Stimulated activated CD8-positive, alpha-beta memory T cell treated with anti-CD3 and anti-CD28 coated beads, Interleukin-4, amount 100 ng/mL, for 4 hours (primary cell): ENCODE measurements at places on chromosomes 3 and 15.

DNA sequence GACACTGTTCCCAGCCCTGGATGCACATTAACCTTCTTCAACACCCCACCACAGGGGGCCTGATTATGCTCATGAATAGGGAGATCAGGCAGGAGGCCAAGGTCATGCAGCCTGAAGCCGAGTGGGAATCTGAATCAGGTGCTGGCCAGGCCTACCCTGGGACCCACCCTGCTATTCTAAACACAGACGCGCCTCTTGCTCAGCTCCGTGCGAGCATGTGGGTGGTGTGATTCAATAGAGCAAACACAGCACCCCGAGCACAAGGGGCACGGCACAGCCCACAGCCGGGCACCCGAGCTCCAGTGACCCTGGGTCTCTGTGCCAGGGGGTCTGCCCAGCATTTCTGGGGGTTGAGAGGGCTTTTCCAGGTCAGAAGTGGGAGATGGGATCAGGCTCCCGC is 24.6 kb upstream of the GRIP2 start:
- DNase-seq, result no peak

DNA sequence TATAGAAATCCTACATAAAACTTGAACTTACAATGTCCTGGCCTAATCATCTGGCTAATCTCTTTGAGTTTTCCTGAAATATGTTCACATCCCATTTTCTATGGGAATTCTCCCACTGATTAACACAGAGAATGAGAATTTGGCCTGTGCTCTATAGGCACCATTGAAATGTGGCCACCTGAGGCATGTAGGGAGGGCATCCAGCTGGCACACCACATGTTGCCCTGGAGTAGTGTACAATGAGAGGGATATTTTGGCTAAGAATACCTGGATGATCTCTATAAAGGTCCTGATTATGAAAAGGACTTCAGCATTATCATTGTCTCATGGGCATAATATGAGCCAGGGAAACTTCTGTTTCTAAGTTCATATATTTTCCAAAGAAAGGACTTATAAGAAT is 324.0 kb downstream of the ZBTB20 start:
- DNase-seq, result no peak

DNA sequence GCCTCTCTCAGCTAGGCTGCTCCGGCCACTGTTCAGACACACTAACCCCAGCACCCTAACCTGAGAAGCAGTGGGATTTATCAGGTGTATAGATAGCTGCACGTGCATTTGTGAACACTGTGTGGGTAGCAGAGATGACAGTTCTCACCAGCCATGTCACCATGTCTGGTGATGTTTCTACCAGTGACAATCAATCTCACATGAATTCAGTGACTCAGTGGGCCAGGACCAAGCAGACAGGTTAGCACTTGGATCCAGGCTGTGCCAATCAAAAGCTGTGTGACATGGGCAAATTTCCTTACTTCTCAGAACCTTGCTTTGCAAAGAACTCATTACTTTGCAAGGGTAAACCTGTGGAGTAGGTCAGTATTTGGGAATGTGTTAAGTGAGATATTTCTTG is 65.3 kb upstream of the GATM start:
- DNase-seq, result no peak

DNA sequence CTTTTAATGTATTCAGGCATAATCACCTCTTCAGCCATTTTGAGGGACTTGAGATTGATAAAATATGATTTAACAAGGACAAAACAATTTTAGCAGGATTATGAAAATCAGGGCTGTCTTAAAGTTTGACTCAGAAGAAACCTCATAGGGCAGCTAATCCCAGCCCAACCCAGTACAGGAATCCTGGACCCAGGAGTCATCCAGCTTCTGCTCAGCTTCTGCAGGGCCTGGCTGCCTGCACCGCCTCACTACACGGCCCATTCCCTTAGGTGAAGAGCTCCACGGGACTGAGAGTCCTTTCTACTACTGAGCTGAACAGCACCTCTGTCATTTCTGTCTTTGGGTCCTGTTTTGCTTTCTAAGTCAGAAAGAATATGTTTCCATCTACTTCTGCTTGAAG is 37.5 kb downstream of the ARHGAP31 start:
- DNase-seq, result no peak

DNA sequence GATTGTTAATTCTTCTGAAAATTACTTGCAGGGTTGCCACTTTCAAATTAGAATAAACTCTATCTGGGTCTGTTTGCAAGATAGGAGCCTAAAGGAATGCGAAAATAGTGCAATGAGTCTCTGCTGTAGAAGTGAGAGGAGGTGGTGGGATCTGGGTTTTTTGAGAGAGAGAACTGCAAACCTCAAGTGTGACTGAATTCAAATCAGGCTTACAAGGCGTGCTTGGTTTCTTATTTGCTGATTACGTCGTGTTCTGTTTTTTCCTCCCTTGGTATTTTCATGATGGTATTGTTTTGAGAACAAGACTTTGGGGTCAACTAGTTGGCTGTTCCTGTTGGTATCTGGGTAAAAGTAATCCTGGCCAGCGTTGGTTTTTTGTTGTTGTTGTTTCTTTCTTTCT is 490.9 kb upstream of the CFAP20DC start:
- DNase-seq, result no peak

GRCh38 chr15:100254285-100254684 is 87.5 kb downstream of the ADAMTS17 start:
- no peak for DNase-seq

DNA sequence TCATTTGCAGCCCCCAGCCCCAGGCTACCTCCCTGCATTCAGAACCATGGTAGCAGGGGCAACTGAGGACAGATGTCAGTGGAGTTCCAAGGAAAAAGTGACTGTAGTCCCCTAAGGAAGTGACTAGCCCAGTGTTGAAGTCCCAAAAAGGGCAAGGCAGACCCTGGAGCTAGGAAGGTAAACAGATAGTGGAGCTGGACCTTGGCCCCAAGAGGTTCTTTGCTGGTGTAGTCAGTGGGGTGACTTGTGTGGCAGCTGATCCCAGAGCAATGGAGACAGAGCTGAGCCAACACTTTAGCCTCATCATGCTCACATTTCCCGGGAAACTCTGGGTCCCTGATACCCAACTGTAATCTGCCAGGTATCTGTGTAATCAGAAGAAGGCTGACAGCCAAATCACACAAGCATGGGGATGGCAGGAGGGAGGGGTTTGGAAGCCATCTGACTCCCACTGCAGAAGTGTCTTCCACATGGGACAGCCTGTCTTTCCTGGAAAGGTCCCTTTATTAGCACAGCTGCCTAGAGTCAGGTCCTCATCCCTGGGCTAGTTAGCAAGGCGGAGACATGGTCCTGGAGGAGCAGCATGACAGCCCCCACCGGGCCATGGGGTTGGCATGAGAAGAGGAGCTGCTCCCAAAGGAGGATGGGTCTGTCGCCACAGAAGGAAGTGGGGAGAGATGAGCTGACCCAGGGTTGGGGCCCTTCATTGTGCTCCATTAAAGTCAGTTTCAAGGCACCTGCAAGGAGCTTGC is 39.8 kb downstream of the PXYLP1 start:
- no peak for DNase-seq

DNA sequence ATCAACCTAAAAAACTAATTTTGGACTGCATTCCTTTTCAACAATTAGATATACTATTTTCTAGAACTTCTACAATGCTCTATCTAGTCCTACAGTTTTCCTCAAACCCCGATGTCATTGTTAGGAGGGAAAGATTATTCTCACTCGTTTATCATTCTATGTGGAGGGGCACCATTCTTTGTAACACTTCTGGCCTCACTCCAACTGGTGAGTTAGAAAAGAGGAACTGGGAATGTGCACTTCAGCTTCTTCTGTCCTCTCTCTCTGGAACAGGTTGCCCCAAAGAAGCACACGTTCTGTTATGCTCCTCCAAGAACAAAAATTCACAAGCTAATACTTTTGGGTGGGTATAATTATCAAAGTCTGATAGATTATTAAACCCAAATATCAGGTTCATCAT is 137.9 kb downstream of the UACA start:
- DNase-seq, result no peak

DNA sequence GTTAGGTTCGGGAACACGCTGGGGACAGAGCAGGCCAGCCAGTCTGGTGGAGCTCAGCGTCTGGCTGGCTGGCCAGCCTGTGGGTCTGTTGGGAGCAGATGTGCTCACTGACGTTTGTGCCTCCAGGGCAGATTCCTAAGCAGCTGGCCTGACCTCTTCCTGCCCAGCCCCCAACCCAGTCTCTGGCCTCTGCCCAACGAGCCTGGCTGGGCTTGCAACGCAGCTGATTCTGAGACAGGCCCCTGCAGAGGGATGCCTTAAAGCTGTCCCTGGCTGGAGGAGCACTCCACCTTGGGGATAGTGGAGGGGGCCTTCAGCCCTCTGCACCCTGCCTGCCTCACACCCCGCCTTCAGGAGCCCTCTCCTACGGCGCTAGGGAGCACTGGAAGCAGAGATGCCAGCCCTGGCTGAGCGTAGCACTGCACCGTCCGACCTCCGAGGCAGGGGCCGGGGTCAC is 46.0 kb downstream of the KLF13 start:
- DNase-seq, result no peak

GRCh38 chr15:60682615-60683014 is 203.7 kb upstream of the ICE2 start:
- DNase-seq, result no peak

GRCh38 chr3:111979434-111980038 is 710 bp downstream of the ABHD10 start:
- DNase-seq, result no peak

GRCh38 chr3:177561769-177562392 is 364.6 kb upstream of the TBL1XR1 start:
- DNase-seq, result no peak

DNA sequence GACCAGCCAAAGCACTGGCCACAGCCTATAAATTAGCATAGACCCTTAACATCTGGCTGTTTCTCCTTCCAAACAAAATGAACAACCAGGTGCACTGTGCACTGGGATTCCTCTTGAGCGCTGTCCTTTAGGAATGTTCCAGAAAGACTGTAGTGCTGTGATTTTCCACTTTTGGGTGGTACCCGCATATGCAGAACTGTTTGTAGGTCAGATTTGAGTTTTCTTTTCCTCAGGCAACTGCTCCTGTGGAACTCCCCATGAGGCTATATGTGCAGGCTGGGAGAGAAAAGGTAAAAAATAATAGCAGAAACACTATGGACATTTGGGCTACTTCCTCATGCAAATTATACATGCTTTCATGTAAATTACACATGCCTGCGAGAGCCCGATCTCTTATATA is 139.1 kb downstream of the CHST2 start:
- no peak for DNase-seq

GRCh38 chr15:83207009-83207659 is 489 bp downstream of the HDGFL3 start:
- DNase-seq, result no peak

- DNase-seq, result no peak
These were observed 211.8 kb downstream of the NR2F2 start for GRCh38 chr15:96542130-96542770.

DNA sequence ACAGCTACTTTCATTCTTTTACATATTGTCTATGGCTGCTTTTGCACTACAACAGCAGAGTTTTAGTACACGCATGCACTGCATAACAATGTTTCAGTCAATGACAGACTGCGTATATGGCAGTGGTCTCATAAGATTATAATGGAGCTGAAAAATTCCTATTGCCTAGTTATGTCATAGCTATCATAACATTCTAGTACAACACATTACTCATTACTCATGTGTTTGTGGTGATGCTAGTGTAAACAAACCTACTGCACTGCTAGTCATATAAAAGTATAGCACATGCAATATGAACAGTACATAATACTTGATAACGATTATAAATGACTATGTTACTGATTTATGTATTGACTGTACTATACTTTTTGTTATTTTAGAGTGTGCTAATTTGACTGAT is 47.9 kb downstream of the QTRT2 start:
- DNase-seq, result no peak

GRCh38 chr15:54836052-54836795 is 360.5 kb downstream of the RSL24D1 start:
- DNase-seq, result no peak

- no peak for DNase-seq
These were observed 997.8 kb upstream of the CFAP20DC start for GRCh38 chr3:60047426-60048200.

DNA sequence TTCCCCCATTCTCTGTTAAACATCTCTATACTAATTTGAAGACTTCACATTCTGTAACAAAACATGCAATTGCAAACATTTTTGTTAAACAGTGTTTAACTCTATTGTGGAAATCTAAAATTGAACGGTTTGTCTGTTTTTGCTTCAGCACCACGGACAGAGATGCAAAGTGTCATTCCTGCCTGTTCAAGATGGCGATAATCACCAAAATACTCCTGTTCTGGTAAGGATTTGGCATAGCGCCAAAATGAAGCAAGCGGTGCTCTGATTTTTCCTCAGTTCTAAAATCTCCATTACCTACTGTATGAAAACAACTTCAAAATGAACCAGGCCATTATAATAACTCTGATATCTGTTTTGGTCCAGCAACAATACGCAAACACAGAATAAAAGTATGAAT is 129.7 kb upstream of the TUSC7 start:
- DNase-seq, result no peak

DNA sequence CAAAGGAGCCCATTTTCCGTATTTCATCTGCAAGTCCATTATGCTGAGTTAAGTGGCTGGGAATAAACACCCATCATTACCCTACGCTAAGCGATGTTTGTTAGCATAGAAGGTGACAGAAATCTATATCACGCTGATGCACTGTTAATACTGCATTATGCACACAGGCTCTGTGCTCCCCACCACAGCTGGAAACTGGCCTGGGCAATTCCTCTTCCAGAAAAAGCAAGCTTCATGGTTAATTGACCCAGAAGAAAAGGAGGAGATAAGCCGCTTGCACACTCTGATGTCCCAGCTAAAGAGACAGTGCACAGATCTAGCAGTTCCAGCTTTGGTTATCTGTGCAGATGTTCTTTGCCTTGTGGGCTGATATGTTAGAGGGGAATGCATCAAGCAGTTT is 232.6 kb downstream of the NTRK3 start:
- no peak for DNase-seq

GRCh38 chr3:61638741-61639140 is 77.4 kb downstream of the PTPRG start:
- no peak for DNase-seq

DNA sequence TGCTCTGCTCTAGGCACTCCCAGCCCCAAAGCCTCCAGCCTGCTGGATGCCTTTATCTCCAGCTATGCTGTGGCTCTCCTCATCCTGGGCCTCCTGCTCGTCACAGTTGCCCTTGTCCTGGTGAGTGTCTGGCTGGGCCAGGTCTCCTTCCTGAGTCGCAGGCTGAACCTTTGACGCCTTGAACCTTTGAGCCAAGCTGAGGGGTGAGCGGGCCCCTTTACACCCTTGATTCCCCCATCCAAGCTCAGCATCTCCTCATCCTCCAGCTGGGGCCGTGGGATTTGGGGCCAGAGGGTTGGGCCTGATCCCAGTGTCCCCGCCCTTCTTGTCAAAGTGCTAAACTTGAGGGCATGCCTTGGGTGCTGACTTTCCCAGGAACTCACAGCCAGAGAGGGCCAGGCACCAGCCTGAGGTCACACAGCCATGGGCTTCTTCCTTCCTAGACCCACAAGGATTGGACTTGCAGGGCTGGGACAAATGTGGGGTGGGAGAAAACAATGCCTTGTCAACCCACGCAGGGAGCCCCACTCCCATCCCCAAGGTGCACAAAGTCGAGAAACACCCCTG is 137.0 kb downstream of the TBC1D2B start:
- DNase-seq, result no peak

- DNase-seq, result no peak
These were observed 309.8 kb upstream of the LRRC3B start for GRCh38 chr3:26312816-26313215.
